ENCODE measurements at places on chromosomes 5 and 9.

DNA sequence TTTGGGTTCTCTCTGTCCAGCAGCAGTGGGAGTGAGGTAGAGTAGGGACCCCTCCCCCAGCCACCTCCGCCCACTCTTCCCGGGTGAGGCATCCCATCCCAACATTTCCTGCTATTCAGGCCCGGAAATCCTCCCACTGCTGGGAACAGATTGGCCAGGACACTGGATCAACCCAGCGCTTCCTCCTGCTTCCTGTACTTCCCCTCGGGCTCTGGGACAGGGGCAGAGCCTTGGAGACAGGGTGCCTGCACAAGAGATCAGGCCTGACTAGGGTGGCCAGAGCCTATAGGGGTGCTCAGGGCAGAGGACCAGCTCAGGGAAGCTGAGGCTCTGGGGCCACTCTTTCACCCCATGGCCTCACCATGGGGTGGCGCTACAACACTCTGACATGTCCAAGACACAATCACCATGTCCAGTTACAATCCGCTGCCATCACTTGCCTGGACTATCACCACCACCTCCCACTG lies 14.5 kb downstream of the SH2D3C start:
- no peak for DNase-seq

GRCh38 chr9:132605387-132605786 lies 23.0 kb downstream of the BARHL1 start:
- DNase-seq: no peak

DNA sequence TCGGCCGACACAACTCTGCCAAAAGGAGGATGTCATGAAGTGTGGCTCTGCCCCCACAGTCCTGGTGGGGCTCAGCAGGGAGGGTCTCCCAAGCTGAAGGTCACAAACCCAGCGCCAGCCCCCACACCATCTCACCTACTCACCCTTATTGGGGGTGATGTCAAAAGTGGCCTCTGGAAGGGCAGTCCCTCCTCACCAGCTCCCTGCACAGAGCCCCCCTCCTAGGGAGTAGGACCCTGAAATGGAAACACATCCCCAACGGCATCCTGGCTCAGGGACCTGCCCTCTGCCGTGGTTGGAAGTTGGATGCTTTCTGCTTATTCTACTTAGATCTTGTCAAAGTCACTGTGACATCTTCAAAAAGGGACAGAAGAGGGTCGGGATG lies 89.5 kb downstream of the NSUN2 start:
- DNase-seq: no peak

DNA sequence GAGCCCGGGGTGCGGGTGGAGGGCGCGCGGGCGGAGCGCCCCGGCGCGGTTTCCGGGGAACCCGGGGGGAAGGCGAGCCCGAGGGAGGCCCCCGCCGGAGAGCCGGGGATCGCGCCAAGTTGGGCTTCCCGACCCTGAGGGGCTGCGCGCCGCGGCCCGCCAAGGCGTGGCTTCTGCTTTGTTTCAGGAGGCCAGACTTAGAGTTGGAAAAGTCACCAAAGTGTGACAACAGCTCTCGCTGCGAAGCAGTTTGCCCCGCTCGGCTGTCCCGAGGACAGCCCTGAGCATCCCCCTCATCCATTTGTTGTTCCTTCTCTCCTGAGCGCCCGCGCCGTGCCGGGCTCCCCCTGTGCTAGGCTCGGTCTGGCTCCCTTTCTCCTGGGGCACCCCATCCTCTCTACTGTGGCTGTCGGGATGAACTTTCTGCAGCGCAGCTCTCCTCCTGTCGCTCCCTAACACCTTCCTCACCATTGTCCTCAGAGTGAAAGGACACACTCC lies 410 bp downstream of the GLIPR2 start:
- DNase-seq: peak; percentile 12

DNA sequence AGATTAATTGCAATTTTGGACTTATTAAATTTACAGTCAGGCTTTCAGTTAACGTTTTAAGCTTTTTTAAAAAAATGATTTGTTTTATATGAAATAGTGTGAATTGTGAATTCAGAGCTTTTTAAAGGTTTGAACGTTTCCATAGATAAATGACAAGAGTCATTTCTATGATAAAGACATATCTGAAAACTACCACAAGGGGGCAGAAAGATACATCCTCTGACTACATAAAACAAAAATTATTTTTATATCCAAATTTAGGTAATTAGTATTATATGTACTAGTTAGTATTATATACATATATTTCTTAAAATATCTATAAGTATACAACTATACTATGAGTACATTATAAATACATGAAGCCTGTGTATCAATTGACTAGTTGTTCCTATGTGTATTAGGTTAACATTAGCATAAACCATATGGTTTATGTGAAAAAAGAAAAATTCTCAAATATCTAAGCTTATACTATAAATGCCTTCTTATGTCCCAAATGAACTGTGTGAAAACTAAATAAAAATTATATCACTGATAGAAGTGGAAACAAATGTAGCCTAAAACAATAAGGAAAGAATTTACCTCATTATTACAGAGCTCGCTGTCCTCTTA lies 155.2 kb downstream of the MEF2C start:
- DNase-seq: peak; percentile 32

GRCh38 chr5:56941981-56942380 lies 9.9 kb downstream of the MIER3 start:
- DNase-seq: no peak

DNA sequence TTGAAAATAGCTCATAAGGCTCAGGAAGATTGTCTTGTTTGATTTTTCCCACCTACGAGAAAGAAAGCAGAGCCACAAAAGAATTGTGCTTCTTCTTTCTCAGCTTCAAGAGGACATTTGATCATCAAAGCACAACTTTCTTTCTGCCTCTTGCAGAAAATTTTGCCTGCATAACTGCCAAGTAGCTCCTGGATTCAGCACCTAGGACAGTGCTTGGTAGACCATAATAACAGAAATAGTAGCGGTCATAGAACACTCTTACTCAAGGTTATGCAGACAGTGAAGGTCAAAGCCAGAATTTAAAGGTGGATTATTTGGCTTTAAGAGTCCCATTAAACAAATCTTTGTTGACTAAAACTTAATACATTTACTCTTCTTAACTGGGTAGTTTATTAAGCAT lies 594.7 kb upstream of the CCNG1 start:
- DNase-seq: no peak

DNA sequence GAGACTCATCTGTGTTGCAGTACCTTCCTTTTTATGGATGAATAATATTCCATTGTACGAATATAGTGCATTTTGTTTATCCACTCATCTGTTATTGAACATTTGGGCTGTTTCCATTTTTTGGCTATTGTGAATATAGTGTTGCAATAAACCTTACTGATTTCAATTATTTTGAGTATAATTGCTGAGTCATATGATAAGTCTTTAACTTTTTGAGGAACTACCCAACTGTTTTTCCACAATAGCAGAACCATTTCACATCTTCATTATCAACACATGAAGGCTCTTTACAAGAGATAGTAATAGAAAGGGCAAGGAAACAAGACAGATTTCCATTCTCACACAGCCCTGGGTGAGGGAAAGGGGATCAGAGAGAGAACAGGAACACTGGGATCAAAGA lies 329.2 kb downstream of the RAB3C start:
- no peak for DNase-seq
